Placental pericyte (primary cell): ENCODE measurements at places on chromosomes 7 and 10. TPM values are rescaled to one million over a fixed set of nuclear protein-coding genes. Genes with fewer than 3 reads are reported as not detected.

The GLI3 gene
- total RNA-seq: 5.9 and 8.2 TPM in 2 replicates

The LOXL4 gene
- total RNA-seq: 23.0 and 70.5 TPM in 2 replicates

The NEUROD6 gene
- not detected in 2 replicates for total RNA-seq

The FAM24B gene
- 0.66 and 2.4 TPM in 2 replicates for total RNA-seq

The SYT15 gene
- 0.22 and 0.43 TPM in 2 replicates for total RNA-seq

The FGF8 gene
- not detected in 2 replicates for total RNA-seq

The SFR1 gene
- 5.9 and 15.3 TPM in 2 replicates for total RNA-seq

The PLPP4 gene
- total RNA-seq: 5.5 and 18.9 TPM in 2 replicates
